ENCODE measurements at places on chromosomes 11 and 22.

GRCh38 chr11:135006800-135007199 lies 594.8 kb upstream of the B3GAT1 start:
- no peak for DNase-seq

DNA sequence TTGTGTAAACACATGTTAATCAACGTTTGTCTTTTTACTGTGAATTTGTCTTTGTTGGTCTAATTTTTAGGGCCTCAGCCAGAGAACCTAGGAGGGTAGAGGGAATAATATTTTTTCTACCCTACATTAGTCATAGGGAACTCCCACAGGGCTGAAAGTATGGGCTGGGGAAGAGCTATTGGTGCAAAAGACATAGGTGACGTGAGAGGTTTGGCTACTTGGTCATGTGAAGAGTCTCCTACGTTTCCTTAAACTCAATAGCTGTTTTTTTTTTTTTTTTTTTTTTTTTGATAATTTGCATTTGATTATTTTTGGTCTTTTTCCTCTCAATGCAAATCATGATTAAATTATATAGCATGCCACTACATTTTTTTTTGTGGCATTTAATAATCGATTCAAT lies 15.9 kb upstream of the MMP7 start:
- DNase-seq = no peak

DNA sequence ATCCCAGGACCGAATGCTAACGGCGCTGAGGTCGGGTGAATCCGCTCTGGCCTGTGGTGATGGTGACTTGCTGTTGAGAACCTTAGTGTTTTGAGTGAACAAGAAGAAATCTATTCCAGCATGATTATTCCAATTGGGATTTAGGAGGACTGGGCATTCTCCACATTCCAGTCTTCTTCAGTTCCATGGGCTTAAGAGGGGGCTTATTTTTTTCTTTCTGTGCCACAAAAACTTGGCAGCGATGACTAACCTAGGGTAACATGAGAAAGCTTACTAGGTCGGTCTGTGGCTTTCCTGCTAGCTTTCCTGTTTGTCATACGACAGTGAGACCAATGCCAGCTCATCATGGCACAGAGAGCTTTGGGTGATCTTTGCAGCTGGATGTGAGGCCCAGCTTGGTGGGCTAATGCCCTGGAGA lies 62.9 kb upstream of the ATXN10 start:
- DNase-seq = no peak

GRCh38 chr11:36447947-36448346 lies 62.1 kb downstream of the TRAF6 start:
- no peak for DNase-seq

GRCh38 chr11:16047073-16047472 lies 309.3 kb downstream of the SOX6 start:
- no peak for DNase-seq

- no peak for DNase-seq
These were observed 28.0 kb downstream of the FLRT1 start for GRCh38 chr11:64063777-64064176.

- DNase-seq = no peak
These were observed 46.7 kb downstream of the IGLL1 start for GRCh38 chr22:23533328-23533762.

DNA sequence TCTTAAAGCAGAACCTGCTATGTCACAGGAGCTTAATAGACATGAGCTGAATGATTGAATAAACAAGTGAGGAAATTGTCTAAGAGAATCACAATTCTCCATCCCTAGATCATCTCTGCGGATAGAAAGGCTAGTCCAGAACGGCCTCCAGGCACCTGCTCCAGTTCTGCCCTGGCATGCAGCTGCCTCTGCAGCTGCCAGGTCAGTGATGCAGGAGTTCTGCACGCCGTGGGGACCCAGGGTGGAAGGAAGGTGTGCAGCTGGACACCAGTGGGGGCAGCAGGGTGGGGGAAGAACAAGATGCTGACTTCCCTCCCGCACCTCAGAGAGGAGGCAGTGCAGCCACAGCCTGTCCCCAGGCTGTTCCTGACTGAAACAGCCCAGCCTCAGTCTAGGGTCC lies 192.1 kb upstream of the NCAM1 start:
- no peak for DNase-seq

GRCh38 chr11:41536021-41536568 lies 76.6 kb upstream of the LRRC4C start:
- no peak for DNase-seq

GRCh38 chr11:62499944-62500649 lies 46.5 kb downstream of the AHNAK start:
- no peak for DNase-seq

DNA sequence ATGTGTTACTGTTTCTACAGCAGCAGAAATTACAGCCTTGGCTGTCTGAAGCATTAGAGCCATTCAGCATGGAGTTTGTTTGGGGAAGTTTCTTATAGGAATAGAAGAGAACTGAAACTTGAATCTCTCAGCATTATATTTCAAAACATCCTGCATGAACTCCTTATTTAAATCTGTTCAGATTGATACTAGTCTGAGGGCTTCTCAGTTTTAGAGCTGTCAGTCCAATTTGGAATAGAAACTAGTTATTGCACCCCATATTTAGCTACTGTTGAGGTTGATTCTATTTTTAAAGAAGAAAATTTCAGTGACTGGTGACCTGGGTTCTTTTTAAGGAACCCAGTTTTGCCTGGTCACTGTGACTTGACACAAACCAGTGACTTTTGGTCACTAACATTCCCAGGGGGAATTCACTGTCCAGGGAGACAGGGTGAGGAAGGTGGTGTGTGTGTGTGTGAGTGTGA lies 126.0 kb upstream of the TTC12 start:
- no peak for DNase-seq

GRCh38 chr11:116233561-116233960 lies 539.2 kb downstream of the BUD13 start:
- no peak for DNase-seq

DNA sequence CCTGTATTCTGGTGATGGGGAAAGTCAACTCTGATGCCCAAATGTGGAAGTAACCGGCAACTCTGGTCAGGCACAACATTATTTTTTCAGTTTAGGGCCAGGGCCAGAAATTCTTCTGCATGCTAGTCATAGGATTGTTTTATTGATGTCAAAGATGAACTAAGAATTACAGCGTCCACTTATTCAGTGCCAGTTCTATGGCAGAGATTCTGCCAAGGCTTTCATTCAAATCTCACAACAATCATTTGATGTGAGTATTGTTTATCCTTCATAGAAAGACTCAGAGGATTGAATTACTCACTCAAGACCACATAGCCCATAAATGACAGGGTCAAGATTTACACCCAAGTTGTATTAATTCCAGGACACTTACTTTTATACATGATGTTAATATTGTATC lies 87.7 kb downstream of the TMPRSS5 start:
- DNase-seq = no peak

- no peak for DNase-seq
These were observed 426.8 kb upstream of the CADM1 start for GRCh38 chr11:115930886-115931547.

DNA sequence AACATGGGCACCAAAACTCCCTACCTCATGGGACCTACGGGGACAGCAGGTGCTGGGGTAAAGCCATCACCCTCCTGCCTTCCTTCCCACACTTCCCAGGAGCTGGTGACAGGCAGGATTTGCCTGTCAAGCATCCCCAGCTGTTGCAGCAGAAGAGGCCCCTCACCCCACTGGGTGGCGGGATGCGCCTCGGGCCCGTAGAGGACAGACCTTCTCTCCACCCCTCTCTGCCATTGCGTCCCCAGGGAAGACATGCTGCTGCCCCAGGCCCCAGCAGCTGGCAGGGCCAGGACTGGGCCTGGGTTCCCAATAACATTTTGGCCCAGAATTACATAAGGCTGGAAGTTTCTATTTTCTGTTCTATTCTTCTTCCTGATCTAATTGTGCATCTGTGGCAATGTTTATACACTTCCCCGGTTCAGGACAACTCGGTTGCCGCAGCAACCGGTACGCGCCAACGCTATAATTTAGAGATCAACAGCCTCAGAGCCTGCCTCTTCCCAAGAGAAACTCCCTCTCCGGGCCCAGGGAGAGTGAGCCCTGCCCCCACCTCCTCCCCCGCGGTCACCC lies 25.4 kb downstream of the KCNJ4 start:
- no peak for DNase-seq
